H7 (cell line): ENCODE measurements at places on chromosomes 12 and 14.

DNA sequence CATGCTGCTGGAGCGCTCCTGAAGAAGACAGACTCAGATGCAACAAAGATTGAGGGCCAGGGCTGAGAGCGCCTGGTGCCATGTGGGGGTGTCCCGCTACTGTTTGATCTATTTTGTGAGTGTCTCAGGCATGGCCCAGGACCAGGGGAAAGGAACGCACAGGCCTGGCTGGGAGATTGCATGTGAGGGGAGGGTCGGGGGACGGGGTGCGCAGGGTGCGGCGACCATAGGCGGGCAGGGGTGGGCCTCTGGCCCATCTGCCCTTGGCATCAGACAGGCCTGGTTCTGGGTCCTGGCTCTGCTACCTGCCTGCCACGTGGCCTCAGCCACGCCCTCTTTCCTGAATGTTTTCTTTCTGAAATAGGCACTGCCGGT lies 47.5 kb downstream of the BEGAIN start:
- DNase-seq = peak; percentile 50

- peak; percentile 97 for DNase-seq
Measured at GRCh38 chr12:132329036-132329719, at the start of gene GALNT9. Gene GALNT9 (minus strand): TSS chr12:132329589. CDS start chr12:132329203, 386 bp downstream.

DNA sequence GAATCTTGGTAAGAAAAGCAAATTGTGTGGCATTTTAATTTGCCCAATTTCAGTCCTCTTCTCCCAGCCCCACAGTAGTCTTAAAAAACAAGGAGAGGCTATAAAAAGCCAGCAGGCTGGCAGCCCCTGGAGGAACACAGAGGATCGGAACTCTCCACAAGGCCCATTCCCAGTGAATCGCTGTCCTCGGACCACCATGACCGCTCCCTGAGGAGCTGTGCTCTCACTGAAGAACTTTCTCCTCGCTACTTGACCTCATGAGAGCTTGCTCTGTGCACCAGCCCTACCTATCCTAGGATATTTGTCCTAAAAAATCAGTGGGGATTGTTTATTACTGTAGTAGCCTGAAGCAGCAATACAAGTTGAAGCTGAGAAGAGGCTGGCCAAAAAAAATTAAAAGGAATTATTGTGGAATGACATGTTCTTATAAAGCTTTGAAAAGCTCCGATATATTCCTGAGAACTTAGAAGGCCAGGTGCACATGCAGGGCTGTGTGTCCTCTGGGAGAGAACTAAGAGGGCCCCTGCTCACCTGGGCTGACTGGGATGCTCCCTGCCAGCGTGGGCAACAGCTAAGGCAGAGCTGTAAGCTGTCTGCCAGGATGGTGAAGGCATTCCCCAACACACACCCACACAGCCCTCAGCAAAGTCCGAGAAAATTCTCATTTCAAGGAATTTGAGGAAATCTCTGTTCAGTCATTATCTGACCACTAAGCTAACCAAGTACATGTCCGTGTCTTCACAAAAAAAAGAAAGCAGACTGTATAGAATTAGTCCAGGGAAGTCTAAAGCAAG lies 148.8 kb upstream of the SFSWAP start:
- DNase-seq = no peak

DNA sequence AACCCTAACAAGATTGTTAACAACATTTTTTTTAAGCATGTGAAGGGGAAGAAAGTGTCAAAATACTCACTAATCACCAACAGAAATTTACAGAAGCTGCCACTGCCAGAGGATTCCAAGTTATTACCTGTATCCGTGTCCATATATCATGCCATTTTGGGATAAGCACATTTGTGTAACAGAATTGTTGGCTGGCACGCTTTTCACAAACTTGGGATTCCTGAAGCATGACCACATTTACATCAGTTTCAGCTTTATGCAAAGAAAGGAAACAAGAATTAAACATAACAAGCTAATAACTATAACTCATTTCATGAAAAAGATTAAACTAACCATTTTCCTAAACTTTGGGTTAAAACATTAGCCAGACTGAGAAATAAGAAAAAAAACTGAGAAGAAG lies 5.9 kb downstream of the NEMP1 start:
- no peak for DNase-seq

- no peak for DNase-seq
Measured at GRCh38 chr14:61050417-61050816, 69.4 kb downstream of the SLC38A6 start.

GRCh38 chr12:123225443-123225842 lies 7.5 kb downstream of the MPHOSPH9 start:
- no peak for DNase-seq

- DNase-seq = no peak
Measured at GRCh38 chr12:44709166-44709565, 166.9 kb downstream of the NELL2 start.

GRCh38 chr12:62270872-62271271 lies 10.7 kb downstream of the USP15 start:
- no peak for DNase-seq

DNA sequence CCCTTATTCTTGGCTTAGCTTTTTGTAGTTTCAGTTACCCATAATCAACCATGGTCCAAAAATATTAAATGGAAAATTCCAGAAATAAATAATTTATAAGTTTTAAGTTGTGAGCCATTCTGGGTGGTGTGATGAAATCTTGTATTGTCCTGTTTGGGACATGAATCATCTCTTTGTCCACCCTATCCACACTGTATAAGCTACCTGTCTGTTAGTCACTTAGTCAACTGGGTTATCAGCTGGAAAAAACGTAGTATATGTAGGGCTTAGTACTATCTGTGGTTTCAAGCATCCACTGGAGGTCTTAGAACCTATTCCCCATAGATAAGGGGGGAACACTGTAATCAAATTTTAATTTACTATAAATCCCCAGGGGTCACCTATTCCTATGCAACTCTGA lies 52.7 kb downstream of the NKX2-1 start:
- DNase-seq = no peak

- DNase-seq = peak; percentile 60
Measured at GRCh38 chr14:101151226-101151926, 247.9 kb upstream of the RTL1 start.

DNA sequence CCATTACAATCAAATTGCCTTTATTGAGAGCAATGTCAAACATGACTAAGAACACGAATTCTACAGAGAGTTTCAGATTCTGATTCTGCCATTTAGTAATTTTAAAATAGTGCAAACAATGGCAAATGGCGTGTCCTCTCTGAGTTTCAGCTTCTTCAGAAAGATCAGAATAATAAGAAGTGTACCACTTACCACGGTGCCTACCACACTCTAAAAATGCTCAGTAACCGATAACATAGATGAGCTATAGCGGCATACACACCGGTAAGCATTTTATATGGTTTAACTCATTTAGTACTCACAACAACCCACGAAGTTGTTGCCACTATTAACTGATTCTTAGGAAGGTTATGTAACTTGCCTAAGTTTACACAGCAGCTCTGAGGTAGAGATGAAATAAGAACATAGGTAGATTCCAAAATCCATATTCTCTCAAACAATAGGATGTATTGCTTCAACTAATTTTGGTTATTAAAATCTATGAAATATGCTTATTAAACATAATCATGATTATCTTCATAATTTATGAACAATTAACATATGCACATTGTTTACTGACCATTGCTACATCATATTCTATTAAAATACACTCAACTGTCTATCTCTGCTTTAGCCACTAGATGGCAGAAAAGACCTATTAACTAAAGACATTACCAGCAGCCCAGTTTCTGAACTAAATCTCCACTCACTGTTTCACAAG lies 38.3 kb downstream of the SLC6A15 start:
- peak; percentile 8 for DNase-seq

DNA sequence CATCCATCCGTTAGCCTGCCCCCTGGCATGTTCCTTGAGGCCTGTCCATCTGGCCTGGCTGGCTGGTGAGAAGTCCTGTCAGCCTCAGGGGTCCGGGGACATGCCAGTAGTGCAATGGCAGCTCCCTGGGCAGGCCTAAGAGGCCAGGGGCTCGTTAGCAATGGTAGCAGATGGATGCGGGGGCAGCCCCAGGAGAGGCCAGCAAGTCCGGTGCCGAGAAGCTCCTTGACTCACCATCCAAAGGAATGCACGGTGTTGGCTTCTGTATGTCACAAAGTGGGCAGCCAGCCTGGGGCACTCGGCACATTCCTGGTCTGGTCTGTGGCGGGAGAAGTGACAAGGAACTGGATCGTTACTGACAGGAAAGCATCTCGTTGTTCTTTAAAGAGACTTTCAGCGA lies 319.9 kb downstream of the CACNA1C start:
- DNase-seq = no peak

- peak; percentile 65 for DNase-seq
Measured at GRCh38 chr14:20455355-20456300, 602 bp downstream of the APEX1 start.

DNA sequence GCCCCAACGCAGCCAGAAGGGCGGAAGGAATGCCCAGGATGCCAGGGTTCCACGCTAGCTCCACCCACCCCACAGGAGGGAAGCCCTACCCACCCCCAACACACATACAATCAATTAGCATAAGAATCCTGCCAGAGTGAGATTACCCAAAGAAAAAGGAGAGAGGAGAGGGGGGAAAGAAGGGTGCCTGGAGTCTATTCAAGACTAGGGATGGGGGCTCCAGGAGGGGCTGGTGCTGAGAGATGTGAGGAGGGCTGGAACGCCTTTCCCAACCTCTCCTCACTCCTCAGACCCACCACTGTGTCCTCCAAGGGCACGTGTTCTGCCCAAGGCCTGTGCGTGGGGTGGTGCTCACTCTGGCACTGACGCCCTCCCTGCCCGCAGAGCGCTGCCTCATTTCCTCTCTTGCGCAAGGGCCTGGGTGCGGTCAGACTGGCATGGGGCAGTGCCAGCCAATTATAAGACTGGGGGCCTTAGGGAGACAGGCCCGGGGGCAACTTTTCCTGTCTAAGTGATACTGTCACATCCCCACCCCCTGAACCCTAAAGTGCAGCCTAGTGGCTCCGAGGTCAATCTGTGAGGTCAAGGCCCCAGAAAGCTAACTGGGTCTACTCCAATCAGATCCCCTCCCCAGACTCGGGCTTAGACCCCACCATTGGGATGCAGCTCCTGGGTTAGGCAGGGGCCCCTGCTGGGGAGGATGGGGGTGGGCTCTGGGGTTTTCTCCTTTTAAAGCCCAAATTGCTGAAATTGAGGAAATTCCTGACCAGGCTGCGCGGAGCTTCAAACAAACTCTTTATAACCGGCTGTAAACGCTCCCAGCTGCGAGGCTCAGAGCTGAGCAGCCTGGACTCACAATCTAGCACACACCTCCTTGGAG lies 10.2 kb upstream of the ITGB7 start:
- peak; percentile 94 for DNase-seq

- DNase-seq = no peak
Measured at GRCh38 chr12:118358612-118359540, 13.8 kb downstream of the TAOK3 start.

- no peak for DNase-seq
Measured at GRCh38 chr12:76428117-76428516, 79.9 kb upstream of the BBS10 start.

GRCh38 chr12:124437617-124438436 lies 129.6 kb downstream of the NCOR2 start:
- DNase-seq = peak; percentile 74

GRCh38 chr14:60275932-60276331 lies 26.9 kb downstream of the PPM1A start:
- no peak for DNase-seq

DNA sequence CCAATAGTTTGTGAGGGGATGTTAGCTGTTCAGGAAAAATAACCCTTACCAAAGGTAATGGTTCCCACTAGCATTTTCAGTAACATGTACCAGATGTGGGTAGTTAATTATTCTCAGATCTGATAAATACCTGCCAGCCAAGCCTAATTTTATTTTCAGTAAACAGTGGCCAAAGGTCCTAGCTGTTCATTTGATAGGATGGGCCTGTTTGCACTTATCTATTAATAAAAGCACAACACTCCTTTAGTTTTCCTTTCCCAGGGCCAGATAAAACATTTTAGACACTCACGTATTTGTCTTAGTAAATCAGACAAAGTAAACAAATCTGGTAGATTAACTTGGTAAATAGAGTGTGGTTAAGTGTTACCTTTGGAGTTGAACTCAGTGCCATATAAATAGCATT lies 345.1 kb downstream of the RAD51B start:
- no peak for DNase-seq

GRCh38 chr14:92729634-92730358 lies 18.6 kb downstream of the LGMN start:
- no peak for DNase-seq

DNA sequence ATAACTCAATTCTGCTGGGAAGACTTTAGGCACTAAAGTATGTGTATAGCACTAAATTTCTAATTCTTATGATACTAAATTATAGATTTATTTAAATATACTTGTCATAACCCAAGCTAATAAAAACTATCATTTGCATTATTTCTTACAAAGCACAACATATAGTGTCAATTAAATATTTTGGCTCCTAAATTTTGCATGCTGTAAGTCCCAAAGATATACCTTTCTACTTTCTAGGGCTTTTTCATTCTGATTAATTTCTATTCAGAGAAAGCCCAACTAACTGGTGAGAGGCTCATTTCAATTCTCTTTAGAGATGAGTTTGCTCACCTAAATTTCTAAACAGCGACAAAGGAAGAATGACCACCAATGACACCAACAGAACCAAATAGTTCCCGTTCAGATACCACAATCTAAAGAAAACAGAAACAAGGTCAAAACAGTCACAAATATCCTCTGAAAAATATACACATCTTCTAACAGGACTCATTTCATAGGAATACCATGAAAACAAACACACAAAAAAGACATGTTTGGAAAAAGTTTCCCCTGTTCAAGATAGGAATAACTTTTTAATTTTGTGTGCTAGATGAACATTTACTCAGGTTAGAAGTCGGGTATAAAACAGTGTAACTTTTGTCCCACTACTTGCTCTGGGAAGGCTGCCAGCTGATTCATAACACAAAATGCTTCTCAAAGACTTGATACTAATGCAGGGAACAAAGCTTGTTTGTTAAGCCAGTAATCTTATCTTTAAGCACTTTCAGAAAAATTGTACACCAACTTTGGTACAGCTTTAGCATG lies 7.6 kb downstream of the SLC38A2 start:
- DNase-seq = no peak

- DNase-seq = no peak
Measured at GRCh38 chr14:43285575-43285974, 1221.5 kb downstream of the FSCB start.
